ENCODE measurements at places on chromosomes 12 and 14.
A peak's percentile ranks its signal among the peaks of the same experiment; 100 is the strongest.

GRCh38 chr12:31817120-31817519 lies 88.3 kb upstream of the AMN1 start:
- DNase-seq, result no peak

- DNase-seq, result no peak
Measured at GRCh38 chr12:69509308-69509736, 39.1 kb downstream of the FRS2 start.

DNA sequence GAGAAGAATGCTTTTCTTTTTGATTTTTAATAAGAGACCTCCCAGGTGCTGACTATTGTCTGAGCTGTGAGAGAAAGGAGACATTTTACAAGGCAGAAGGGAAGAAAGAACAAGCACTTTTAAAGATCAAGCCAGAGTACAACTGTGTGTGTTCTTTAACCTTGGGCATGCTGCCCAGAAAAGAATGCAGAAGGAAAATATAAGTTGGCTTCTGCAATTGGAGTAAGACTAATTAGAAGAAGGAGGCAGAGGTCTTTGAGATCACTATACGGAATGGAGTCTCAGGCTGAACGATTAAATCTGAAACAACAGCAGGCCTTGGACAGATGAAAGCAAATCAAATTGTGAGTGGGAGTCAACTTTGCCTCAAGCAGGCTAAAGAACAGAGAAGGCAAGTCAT lies 230.5 kb downstream of the ATP23 start:
- DNase-seq, result no peak

DNA sequence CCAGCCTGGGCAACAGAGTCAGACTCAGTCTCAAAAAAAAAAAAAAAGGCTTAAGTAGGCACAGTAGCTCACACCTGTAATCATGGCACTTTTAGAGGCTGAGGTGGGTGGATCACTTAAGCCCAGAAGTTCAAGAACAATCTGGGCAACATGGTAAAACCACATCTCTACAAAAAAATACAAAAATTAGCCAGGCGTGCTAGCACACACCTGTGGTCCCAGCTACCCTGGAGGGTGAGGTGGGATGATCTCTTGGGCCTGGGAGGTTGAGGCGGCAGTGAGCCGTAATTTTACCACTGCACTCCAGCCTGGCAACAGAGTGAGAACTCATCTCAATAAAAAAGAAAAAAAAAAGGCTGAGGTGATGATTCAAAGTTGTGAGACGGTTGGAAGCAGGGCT lies 9.1 kb upstream of the RESF1 start:
- no peak for DNase-seq

DNA sequence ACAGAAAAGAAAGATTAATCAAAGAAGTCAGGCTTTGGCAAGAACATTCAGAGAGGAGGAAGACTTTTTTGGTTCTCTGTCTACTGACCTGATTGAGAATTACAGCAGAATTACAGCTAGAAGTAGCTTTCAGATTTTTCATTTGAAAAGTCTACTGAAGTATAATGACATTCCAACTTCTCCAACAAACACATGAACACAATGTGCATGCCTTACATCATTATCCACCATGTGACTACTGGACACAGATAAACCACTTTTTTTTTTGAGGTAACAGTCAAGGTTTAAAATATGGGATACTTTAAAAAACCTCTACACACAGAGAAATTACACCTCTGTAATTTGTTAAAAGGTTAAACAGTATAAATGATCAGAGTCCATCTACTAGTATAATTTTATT lies 12.3 kb downstream of the BTBD7 start:
- no peak for DNase-seq

DNA sequence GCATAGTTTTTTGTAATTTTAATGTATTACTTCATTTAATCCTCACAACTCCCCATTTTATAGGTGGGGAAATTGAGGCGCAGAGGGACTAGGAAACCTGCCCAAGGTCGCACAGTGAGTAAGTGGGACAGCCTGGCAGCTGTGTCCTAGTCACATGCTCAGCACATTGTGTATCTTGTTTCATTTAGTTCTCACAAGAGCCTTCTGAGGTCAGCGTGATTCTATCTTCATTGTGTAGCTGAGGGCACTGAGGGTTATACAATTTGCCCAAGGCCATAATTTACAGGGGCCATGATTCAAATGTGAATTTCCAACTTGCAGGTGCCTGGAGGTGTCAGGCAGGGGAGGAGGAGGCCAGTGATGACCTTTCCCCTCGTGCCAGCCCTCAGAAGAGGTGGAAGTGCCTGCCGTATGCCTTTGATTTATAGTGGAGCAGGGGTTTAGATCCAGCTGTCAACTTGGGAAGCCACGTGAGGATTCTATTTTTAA lies 30.3 kb upstream of the SMOC1 start:
- DNase-seq, result no peak

- no peak for DNase-seq
Measured at GRCh38 chr12:123929946-123930583, 42.6 kb downstream of the CCDC92 start.

DNA sequence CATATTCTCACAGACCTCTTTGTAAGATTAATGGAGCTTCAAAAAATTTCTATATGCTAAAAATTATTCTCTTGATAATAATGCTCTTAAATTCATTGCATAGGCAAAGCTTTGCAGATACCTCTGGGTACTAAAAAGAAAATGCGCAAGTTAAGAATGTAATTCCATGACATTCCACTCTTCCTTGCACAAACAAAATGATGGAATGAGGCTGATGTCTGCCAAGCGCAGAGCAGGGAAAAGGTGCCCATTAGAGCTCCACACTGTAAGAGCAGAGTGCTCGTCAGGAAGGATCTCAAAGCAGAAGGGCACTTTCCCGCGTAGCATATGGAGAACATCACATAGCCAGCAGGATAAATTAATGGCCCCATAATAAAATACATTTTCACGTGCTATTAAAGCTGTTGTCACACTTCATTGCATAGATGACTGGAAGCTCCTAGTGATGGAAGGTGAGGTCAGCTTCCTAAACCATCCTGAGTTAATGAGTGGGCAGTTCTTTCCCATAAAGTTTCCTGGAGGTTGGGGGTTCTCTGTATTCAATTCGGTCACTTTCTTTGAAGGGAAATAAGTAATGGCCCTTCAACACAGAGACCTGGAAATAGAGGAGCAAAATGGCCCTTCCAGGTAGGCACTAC lies 1058.9 kb downstream of the GALC start:
- DNase-seq, result no peak

DNA sequence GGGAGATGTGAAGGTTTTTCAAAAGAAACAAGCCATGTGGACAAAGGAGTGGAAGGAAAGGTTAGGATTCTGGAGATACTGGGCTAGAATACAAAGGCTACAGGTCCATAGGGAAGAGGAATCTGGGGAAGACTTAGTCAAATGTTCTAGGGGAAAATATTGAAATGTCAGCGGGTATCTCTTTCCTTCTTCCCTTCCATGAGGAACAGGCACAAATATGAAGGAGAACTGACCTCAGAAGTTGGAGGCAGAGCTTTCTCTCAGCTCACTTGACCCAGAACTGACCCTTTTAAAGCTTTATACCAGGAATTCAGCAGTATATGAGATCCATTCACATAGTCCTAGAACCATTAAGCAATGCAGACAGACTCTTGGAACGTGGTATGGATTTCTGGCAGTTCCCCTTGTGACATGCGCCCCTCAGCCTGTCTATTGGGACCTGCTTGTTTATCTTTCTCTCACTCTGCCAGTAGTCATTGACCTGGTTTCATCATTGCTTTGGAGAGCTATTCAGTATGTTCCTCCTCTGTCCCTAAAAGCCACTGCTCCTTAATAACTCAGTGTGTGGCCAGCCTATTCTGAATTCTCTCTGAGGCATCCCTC lies 43.0 kb upstream of the GSG1 start:
- no peak for DNase-seq

DNA sequence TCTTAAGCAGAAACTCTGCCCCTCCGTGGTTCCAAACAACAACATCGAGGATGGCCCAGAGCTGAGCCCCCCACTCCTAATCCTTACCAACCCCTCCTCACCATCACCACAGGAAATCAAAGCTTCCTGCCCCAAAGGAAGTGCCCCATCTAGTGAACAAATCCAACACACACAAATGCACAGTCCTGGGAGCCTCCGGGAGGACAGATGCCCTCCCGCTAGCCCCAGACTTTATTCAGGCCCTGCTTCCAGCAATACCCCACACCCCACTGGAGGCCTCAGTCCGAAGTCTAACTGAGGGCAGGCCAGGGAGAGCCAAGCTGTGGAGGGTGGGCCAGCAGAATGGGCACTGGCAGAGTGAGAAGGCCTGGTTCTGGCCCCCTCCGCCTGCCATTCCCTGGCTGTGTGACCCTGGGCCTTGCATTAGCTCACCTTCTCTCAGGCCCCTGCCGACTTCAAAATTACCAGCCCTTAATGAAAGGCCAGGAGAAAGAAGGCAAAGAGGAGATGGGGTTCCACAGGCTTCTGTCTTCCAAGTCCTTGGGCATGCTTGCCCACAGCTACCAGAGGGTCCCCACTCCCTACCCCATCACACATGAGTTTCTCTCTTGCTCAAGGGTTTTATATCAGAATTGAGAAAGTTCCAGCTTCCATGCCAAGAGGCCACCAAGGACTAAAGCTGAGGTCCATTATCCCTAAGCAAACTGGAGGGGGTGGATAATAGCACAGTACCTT lies 2.3 kb downstream of the HDAC7 start:
- DNase-seq, result no peak

- no peak for DNase-seq
Measured at GRCh38 chr12:2226641-2227040, 173.9 kb downstream of the CACNA1C start.

GRCh38 chr12:54956322-54956721 lies 28.2 kb downstream of the TESPA1 start:
- DNase-seq, result no peak

DNA sequence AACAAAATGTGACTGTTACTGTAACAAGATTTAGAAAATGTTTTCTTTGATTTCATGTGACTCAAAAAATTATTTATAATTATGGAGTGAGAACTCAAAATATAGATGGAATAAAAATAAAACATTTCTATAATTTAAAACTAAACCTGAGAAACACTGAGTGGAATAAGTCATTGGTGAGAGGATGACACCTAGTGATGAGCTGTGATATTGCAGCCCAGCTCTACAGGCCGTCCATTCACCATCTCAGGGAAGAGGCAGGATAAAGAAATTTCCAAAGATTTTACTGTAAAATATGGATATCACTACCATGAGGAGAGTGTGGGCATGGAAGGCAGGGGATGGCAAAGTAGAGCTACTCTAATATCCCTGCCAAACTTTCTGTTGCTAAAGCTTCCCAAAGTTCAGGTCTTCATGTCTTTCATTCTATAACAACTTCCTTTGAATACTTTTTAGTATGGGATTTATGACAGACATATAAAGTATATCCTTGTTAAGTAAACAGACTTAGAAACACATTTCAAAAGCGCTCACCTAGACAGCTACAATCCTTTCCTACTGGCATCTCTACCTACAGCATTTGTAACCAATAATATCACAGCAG lies 308.0 kb downstream of the ITPR2 start:
- peak; percentile 31 for DNase-seq

DNA sequence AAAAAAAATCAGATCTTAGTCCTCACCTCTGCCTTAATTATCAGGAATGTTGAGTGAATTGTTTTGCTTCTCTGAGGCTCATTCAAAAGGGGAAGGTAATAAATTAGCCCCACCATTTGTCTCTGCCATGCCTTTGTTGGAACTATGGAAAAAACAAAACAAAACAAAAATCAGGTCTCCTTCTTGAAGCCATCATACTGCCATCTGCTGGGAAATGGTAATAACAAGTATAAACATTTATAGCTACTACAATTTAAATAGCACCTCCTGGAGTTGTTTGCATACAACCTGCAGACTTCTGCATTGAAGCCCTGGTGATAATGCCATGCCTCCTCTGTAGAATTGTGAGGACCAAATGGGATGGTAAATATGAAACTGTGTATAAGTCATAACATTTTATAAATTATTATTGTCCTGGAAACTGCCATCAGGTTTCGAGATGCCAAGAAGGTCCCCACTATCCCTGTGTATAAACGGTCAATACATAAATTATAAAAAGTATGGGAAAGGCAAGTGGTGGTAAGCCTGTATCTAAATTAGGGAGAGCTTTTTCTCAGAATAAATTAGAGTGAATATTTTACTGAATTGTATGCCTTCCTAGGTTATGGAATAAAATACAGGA lies 87.2 kb upstream of the FGD4 start:
- DNase-seq, result peak; percentile 74

GRCh38 chr14:90578283-90578985 lies 181.6 kb downstream of the CALM1 start:
- DNase-seq, result no peak

DNA sequence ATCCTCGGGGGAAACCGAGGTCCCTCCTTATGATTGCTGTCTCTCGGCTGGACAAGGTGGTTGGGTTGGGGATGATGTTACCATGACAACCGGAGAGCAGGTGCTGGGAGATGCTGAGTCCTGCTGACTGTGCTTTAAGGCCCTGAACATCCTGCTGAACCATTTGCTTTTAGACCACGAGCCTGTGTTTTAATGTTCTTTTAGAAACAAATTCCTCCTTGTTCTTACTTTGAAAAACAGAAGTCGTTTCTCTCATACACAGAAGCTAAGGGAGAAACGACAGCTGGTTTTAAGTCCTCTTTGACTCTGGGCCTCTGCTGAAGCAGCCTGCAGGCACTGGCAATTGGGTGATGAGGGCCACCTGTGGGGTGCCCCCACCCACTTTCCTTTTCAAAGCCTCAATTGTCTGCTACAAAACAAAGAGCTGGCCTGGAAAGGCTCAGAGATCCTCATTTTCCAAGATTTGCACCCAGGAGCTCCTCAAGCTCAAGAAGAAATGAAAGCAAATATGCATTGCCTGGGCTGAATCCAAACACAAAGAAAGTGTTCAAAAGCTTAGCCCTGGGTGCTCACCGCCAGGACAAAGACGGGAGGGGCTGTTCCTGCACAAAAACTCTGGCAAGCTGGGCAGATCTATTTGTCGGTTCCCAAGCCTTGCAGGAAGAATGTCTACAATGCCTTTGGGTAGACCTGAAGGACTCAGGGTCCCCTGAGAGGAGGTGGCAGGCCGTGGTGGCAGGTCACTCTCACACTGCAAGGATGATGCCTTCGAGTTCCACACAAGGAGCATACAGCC lies 90.0 kb upstream of the CLMN start:
- DNase-seq, result no peak

DNA sequence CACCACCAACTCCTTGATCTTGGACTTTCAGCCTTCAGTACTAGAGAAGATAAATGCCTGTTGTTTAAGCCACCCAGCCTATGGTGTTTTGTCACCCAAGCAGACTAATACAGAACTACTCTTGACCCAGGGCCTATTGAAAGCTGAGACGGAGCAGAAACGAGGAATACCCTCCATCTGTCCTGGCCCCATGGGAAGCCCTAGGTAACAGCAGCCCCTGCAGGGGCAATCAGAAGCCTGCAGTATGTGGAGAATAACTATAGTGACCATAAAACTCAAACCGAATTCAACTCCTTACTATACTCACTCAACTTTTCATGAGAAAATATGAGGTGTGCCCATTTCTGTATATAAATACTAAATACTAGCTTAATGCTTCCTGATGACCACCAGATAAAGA lies 307.4 kb downstream of the NUAK1 start:
- DNase-seq, result no peak

DNA sequence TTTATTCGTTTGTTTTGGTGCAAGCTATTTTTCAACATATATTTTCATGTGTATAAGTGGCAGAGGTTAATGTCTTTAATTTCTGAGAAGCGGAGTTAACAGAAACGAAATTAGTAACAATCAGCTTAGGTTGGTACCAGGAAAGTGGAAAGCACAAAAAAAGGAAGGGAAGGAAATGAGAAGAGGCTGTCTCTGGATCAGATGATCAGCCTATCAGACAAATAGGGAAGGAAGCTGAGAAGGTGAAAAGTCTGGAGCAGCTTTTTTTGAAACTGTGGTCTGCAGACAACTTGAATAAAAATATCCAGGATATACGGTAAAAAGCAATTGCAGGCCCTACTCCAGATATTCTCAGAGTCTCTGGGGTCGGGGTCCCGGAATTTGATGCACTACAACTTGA lies 265.0 kb downstream of the SSPN start:
- DNase-seq, result no peak

- peak; percentile 70 for DNase-seq
Measured at GRCh38 chr12:80472911-80473500, 29.0 kb downstream of the PTPRQ start.

All from GM12865 (cell line).